Activated CD4-positive, alpha-beta memory T cell treated with anti-CD3 and anti-CD28 coated beads, Interleukin-2, amount 10 ng/mL, durations not matched to agents 7 days and 5 days (primary cell): ENCODE measurements at places on chromosomes 16 and 17.

DNA sequence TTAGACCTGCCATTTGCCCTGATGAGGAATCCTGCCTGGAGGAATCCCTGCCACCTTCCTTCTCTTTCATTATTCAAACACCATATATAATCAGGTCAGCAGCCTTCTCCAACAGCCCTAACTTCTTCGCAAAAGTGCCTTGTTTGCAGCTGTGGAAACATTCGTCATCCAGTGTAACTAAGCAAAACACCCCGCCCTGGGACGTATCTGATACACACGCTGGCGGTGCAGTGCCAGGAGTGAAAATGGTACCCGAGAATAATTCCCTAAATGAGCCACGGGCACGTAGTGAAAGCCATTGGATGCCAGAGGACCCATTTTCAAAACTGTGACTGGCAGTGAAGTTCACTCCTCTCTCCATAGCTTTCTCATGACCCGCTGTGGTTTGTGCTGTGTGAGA lies 73.7 kb downstream of the IRX3 start:
- no peak for DNase-seq

GRCh38 chr16:72760581-72760980 lies 287.3 kb downstream of the ZFHX3 start:
- DNase-seq: no peak

- DNase-seq: no peak
Observed at GRCh38 chr17:1255041-1255440, 15.2 kb upstream of the BHLHA9 start.

GRCh38 chr17:42849451-42850181 lies 1.4 kb upstream of the AOC3 start:
- no peak for DNase-seq

GRCh38 chr17:77527409-77527808 lies 386.6 kb downstream of the SEC14L1 start:
- no peak for DNase-seq

GRCh38 chr17:21293831-21294210 lies 9.3 kb downstream of the MAP2K3 start:
- no peak for DNase-seq

- DNase-seq: no peak
Observed at GRCh38 chr17:72900654-72900971, 191.9 kb downstream of the SLC39A11 start.

DNA sequence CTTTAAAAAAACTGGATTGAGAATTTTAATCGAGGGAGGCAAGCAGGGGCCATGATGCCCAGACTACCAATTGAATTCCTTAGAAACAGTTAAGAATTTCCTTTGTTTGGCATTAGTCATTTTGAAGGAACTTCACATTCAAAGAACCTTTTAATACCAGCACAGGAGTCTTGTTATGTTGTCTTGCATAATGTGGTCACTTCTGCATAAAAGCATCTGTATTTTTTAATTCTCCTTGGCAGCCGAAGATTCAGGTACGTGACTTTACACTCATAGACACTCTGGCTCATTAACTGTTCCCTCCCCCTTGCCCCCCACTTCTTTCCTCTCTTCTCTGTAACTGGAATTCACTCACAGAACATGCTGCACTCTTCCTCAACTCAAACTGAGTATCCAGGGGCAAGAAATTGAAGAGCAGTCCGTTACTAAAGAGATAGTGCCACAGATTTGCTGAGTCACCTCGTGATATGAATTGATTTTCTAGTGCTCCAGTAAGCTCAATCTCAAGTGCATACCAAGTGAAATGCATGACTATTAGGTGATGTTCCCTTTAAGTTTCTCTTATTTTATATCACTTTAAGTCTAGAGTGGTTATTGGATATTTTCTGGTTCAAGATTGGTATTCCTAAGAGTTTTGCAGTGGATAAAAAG lies 572.2 kb upstream of the SOX9 start:
- no peak for DNase-seq

GRCh38 chr17:3557768-3558583 lies at the start of gene TRPV3:
TSS of gene TRPV3 (minus strand) at chr17:3557812. CDS start at chr17:3554850, 2,962 bp downstream.
- DNase-seq: peak; percentile 66

DNA sequence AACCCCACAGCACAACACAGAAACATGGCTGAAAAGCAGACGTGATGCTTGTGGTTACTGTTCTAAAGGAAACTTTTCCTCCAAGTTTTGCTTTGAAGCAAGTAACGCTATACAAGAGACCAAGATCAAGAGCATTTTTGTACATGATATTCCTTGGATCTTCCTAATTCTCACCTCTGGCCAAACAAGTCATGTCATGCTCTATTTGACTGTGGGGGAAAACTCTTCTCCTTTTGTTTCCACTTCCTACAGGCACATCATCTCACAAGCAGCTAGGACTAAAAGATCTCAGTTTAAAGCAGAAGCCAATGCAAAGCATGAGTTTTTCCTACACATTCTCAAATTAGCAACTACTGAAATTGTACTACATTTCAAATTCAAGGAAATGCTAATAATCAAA lies 50.7 kb downstream of the CFDP1 start:
- no peak for DNase-seq

DNA sequence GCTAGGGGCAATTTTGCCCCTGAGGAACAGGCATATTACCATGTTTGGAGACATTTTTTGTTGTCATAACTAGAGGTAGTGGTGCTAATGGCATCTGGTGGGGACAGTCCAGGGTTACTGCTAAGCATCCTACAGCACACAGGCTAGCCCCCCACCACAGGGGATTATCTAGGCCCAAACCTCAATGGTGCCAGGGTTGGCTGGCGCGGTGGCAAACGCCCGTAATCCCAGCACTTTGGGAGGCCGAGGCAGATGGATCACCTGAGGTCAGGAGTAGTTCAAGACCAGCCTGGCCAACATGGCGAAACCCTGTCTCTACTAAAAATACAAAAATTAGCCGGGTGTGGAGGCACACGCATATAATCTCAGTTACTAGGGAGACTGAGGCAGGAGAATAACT lies 15.2 kb downstream of the C1QTNF1 start:
- no peak for DNase-seq

DNA sequence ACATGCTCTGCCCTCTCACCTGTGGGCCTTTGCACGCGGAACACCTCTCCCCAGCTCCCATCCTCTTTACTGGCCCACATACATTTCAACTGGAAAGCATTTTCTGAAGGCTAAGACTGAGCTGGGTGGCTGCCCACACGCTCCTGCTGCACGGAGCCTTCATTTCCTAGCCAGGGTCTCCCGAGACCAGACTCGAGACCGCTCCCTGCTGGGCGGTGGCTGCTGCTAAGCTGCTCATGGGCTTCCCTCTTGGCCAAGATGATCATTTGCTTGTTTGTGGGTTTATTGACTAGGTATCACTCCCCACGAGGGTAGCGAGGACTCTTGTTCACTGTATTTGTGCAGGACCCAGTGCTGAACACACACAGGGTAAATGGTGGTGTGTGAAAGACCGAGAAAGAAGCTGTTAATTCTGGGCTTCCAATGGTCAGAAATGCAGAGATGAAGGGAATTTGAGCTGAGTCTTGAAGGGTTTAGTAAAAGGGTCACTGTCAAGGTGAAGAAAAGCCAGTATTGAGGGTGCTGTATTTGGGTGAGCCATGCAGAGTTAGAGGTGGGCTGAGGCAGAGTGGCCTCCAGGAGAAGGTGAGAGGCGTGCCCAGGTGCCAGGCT lies 907 bp downstream of the TRAPPC2L start:
- DNase-seq: peak; percentile 80

- DNase-seq: no peak
Observed at GRCh38 chr16:81001330-81001729, 5.4 kb downstream of the CMC2 start.

DNA sequence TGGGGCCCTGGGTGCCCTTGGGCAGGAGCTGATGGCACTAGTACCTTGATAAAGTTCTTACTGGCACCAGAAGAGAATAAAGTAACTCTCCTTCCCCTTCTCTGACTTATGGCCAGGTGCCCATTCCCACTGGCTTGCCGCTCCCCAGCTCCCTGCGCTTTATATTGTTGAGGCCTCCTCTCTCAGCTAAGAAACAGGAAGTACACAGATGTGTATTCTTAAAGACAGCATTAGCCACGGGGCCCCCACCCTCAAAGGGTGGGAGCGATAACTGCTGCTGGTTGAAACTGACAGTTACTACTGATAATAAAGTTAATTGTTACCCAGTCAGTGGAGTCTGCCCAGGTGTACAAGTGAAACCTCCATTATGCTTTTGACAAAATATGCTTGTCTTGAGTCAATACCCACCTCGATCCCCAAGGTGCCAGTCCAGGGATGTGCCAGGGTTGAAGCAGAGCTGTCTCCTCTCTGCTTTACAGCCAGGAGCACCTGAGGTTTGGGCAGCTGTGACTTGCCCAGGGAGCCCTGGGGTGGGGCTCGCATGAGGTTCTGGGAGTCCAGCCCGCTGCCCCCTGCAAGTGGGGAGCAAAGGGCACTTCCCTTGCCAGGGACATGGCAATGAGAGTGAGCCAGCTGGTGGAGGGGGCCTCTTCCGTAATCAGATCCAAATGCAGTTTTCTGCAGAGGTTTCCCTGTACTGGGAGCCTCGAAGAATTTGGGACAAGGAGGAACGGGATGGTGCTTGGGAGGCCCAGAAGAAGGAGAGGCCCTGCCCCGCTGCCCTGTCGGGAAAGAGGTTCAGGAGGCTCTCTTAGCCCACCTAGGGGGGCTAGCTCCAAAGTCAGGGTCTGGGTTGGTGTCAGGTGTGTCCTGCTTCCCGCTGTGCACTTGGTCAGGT lies 5.4 kb upstream of the CLDN9 start:
- no peak for DNase-seq

DNA sequence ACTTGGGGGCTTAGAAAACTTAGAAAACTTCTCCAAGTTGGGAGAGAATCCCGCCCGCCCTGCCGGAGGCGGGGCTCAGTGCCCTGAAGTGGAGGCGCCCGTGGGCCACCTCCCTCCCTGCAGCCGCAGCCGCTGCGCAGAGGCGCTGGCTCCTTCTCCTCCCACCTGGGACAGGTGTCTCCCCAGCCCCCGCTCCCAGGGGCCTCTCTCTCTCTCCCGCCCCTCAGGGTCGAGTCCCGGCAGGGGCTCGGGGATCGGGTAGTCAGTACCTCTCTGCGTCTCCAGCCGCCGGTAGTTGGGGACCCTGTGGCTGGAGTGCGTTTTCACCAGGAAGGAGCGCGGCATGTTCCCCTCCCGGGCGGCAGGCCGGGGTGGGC lies 257 bp downstream of the SNAI3 start:
- DNase-seq: no peak

- DNase-seq: no peak
Observed at GRCh38 chr17:70542876-70543275, 373.5 kb downstream of the KCNJ2 start.

DNA sequence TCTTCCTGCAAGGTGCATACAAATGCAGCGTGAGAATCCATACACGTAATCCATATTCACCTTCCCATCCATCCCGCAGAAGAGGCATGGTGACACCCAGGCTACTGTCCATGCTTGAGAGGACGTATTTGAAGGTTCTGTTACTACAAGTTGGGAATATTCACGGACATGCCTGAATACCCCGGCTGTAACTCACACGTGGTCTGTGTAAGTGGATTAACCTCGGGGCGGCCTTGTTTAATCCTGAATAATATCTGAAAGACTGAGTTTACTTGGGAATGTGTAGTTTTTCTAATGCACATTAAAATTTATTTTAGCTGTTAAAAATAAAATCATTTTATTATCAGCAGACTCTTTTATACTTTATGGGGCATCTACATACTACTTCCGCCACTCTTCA lies 13.1 kb downstream of the CPSF4L start:
- DNase-seq: no peak

GRCh38 chr17:66191593-66192377 lies at the start of gene CEP112:
TSS of gene CEP112 (minus strand) at chr17:66192133.
- peak; percentile 88 for DNase-seq

GRCh38 chr16:63625126-63625525 lies 1496.7 kb downstream of the CDH11 start:
- no peak for DNase-seq

DNA sequence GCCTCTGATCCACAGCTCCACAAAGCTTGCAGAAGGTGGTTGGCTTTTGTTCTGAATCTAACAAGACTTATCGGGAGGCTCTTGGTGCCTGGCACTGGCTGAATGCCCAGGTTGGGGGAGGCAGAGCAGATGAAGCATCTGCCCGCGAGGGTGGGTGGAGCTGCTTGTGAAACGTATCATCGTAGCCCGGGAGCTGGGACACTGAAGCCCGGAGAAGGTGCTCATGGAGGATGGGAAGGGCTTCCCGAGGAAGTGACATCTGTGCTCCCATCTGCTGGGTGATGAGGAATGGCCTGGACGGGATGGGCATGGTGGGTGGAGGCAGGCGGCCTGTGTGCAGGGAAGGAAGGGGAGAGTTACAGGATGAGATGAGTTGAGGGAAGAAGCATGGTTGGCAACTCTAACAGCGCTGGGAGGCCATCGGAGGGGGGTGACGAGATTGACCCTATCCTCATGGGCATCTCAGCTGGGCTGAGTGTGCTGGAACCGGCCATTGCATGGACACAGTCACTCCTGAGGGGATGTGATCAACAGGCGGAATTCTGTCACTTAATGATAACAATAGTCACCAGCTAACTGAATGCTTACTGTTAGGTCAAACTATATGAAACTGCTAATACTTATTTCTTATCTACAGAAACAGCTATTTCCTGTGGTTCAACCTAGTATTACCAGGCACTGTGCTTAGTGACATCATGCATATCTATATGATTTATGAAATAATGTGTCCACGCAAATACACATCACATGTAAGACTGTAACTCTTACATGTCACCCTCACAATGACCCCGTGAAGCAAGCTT lies 102.7 kb downstream of the ABCC6 start:
- no peak for DNase-seq
